ENCODE measurements at places on chromosomes 11 and 22.

- H3K36me3 ChIP-seq, result no peaks in the 10 kb centered on the region
- peaks cover 9% of the 10 kb centered on the region for H3K4me1 ChIP-seq
These were observed 3.4 kb upstream of the MRPL16 start for GRCh38 chr11:59814021-59814420.

DNA sequence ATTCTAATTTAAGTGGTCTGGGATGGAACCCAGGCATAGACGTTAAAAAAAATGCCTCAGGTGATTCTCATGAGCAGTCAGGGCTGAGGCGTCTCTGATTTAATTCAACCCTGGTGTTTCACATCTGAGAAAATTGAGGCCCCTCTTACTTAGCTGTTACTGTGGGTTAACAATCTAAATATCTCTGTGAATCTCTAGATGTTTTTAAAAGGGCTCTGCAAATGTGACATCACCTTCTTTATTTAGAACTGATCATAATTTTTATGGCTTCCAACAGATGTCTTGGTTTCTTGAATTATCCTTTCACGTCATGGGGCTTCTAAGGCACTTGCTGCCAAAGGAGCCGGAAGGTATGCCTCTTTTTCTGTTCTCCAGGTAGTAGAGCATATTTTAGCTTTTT lies 76.1 kb upstream of the LIN7C start:
- no peak overlapping the region for H3K4me3 ChIP-seq
- DNase-seq, result no peak
- H3K36me3 ChIP-seq, result no peaks in the 10 kb centered on the region
- H3K27me3 ChIP-seq, result no peaks in the 10 kb centered on the region

DNA sequence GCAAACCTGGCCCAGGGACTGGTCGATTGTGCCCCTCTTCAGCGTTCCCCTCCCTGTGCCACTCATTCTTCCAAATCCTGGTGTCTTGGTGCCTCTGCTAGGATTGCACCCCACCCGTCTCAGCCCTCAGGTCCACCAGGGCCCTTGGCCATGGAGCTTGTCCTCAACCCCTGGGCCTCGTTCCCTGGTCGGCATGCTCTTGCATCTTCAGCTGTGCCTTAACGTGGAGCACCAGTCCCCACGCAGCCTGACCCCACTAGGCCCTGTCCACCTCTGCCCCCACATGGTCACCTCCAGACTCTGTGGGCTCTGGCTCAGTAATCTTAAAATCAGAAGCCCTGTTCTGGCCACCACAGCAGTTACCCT lies 61.1 kb downstream of the OSBP2 start:
- peaks cover 7% of the 10 kb centered on the region for H3K4me1 ChIP-seq
- H3K27ac ChIP-seq, result no peak overlapping the region
- no peaks in the 10 kb centered on the region for H3K36me3 ChIP-seq
- H3K27me3 ChIP-seq, result no peaks in the 10 kb centered on the region
- DNase-seq, result no peak

DNA sequence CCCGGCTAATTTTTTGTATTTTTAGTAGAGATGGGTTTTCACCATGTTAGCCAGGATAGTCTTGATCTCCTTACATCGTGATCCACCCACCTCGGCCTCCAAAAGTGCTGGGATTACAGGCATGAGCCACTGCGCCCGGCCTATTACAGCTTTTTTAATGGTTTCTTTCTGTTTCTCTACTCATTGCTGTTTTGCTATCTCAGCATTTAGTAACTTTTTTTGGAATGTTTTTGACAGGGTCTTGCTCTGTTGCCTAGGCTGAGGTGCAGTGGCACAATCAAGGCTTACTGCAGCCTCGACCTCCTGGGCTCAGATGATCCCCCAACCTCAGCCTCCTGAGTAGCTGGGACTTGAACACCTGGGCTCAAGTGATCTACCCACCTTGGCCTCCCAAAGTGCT lies 4.7 kb upstream of the CRKL start:
- no peak overlapping the region for H3K4me3 ChIP-seq
- no peak for DNase-seq
- no peak overlapping the region for H3K27ac ChIP-seq
- peaks cover 8% of the 10 kb centered on the region for H3K4me1 ChIP-seq
- no peaks in the 10 kb centered on the region for H3K27me3 ChIP-seq
- no peaks in the 10 kb centered on the region for H3K36me3 ChIP-seq

DNA sequence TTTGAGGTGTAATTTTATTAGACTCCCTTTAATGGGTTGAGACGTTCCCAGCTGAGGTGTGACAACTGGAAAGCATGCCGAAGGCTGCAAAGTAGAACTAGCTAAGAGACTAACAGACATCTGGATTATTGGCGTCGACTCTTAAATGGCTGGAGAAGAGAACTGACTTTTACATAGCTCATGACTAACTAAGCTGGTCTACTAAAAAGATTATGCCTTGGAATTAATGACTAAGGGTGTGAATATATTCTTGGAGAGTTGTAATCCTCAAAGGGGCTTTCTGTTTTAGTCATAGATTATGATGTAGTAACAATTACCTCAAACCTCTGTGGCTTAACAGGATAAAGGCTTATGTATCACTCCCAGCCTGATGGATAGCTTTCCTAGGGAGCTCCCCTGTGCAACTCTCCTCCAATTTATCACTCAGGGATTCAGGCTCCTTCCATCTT lies 39.5 kb upstream of the SLC5A12 start:
- H3K27ac ChIP-seq, result no peak overlapping the region
- no peaks in the 10 kb centered on the region for H3K27me3 ChIP-seq
- DNase-seq, result no peak
- no peaks in the 10 kb centered on the region for H3K4me1 ChIP-seq
- no peak overlapping the region for H3K4me3 ChIP-seq
- no peaks in the 10 kb centered on the region for H3K36me3 ChIP-seq

DNA sequence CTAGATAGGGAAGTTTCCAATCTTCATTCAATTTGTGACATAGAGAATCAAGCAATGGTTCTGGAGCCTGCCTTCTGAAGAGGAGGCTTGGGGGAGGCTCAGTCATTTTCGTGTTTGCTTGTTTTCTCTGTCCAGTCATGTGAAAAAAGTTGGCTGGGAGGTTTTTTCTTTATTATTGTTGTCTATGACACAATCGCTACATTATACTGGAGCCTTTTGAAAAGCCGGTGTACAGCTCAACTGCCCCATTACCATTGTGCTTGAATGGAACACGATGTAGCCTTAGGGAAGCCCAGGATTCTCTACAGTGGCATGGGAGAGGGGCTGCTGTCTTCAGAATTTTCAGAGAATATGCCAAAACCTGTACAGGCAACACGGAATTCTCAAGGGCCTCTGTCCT lies 57.9 kb upstream of the NCAM1 start:
- DNase-seq, result no peak
- H3K4me3 ChIP-seq, result no peak overlapping the region
- no peaks in the 10 kb centered on the region for H3K27me3 ChIP-seq
- no peak overlapping the region for H3K27ac ChIP-seq
- H3K36me3 ChIP-seq, result no peaks in the 10 kb centered on the region
- H3K4me1 ChIP-seq, result no peaks in the 10 kb centered on the region

Measured in tibial artery (tissue), 4 donors.